Mesenteric fat pad (tissue), 1 donor: ENCODE measurements at places on chromosomes 7 and 10. TPM values are rescaled to one million over a fixed set of nuclear protein-coding genes. Genes with fewer than 3 reads are reported as not detected.

Gene ASZ1
- total RNA-seq, result not detected

Gene EXOC6
- total RNA-seq, result 12.3 TPM

Gene HOXA1
- total RNA-seq, result 1.3 TPM

Gene SEMA3C
- total RNA-seq, result 93.6 TPM

Gene PLAU
- 64.7 TPM for total RNA-seq

Gene ZNF32
- 35.1 TPM for total RNA-seq

Gene GPRIN2
- not detected for total RNA-seq

Gene PLCE1
- total RNA-seq, result 5.7 TPM

Gene DLG5
- 30.6 TPM for total RNA-seq

Gene WDFY4
- total RNA-seq, result 10.1 TPM

- no peak for DNase-seq
Observed at GRCh38 chr7:135372222-135372621, 137.7 kb downstream of the CNOT4 start.

DNA sequence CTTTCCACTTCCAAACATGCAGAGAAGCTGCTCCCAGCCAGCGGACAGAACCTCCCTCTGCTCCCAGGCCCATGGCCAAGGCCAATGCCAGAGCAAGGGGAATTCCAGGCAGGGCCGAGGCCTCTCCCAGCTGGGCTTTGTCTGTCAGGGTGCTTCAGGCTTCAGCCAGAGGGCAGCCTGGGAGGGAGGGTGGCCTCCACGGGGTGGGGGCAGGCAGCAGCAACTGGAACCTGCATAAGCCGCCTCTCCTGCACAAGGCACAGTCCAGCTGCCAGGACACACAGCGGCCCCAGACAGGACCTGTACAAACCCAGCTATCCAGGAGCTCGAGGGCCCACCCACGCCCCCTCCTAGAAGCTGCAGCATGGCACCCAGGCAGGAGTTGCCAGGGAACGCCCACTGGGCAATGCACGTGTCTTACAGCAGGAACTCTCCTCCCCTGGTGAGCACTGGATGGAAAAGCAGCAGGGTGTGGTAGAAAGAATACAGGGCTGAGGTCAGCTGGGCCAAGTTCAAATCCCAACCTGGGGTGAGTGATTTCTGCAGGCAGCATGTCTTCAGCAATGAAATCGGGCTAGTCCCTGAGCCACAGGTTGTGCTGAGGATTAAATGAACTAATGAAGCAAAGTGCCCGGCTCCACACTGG is 7.6 kb downstream of the FAM53B start:
- DNase-seq, result peak; percentile 91

- no peak for DNase-seq
Observed at GRCh38 chr7:158809596-158809995, 19.7 kb downstream of the ESYT2 start.

DNA sequence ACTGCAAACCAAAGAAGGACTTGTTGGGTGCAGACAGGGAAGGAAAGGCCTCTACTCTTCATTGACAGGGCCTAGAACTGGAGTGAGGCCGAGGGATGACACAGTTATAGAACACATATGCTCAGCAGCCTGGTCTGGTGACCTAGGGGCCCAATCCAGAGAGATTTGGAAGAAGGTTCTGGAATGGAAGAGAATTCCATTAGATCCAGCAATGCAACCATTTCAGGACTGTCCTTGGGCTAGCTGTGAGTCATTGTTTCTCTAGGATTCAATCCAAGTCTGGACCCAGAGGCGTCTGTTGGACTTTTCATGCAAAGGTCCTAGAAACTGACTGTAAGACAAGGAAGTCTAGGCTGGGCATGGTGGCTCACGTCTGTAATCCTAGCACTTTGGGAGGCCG is 59.2 kb downstream of the WIPF3 start:
- no peak for DNase-seq

DNA sequence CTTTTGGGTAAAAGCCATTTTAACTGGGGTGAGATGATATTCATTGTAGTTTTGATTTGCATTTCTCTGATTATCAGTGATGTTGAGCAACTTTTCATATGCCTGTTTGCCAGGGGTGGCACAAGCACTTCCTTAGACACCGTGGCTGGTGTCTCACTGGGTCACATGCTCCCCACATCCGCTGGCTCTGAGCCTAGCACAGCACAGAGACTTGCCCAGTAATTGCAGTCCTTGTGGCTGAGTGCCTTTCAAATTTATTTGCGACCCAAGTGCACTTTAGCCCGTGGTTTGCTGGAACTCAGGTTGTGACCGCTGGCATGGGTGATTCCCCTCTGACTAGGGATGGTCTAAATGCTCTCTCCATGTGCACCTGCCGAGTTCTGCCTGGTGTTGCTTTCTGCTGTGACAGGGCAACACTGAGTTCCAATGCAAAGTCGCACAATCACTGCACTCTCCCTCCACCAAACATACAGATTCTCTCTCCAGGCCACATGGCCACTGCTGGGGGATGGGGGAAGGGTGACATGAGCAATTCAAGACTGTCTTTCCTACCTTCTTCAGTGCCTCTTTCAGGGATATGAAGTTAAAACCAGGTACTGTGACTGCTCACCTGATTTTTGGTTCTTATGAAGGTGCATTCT is 66.5 kb downstream of the ZNF277 start:
- no peak for DNase-seq
